Neural progenitor cell (in vitro differentiated cells): ENCODE measurements at places on chromosomes 4 and X. TPM values are rescaled to one million over a fixed set of nuclear protein-coding genes. Genes with fewer than 3 reads are reported as not detected.

MXRA5 gene
- 0.37 and 0.50 TPM in 2 replicates for total RNA-seq

NXF2 gene
- total RNA-seq: 0.12 and 0.22 TPM in 2 replicates

VCX2 gene
- total RNA-seq: not detected in 2 replicates

MGARP gene
- 2.5 and 5.1 TPM in 2 replicates for total RNA-seq

FATE1 gene
- total RNA-seq: not detected in 2 replicates

PFKFB1 gene
- 0.17 and 0.74 TPM in 2 replicates for total RNA-seq

FBXW7 gene
- 43.9 TPM in 2 replicates for total RNA-seq

MAPK10 gene
- 357 and 383 TPM in 2 replicates for total RNA-seq

XAGE1A gene
- not detected in 2 replicates for total RNA-seq

MID2 gene
- 1.2 and 3.8 TPM in 2 replicates for total RNA-seq

GRCh38 chrX:153657161-153657560, 10.2 kb downstream of the DUSP9 start:
- H3K27ac ChIP-seq: no peak overlapping the region
- peaks cover 20% of the 10 kb centered on the region for H3K27me3 ChIP-seq
- H3K36me3 ChIP-seq: no peaks in the 10 kb centered on the region
- H3K4me1 ChIP-seq: no peaks in the 10 kb centered on the region
- DNase-seq: no peak
- no peak overlapping the region for H3K4me3 ChIP-seq

- no peak overlapping the region for H3K4me3 ChIP-seq
- H3K27me3 ChIP-seq: no peaks in the 10 kb centered on the region
- no peak overlapping the region for H3K27ac ChIP-seq
- H3K4me1 ChIP-seq: no peaks in the 10 kb centered on the region
- no peak for DNase-seq
Observed at GRCh38 chr4:77263247-77263646, 106.2 kb downstream of the CCNG2 start.

DNA sequence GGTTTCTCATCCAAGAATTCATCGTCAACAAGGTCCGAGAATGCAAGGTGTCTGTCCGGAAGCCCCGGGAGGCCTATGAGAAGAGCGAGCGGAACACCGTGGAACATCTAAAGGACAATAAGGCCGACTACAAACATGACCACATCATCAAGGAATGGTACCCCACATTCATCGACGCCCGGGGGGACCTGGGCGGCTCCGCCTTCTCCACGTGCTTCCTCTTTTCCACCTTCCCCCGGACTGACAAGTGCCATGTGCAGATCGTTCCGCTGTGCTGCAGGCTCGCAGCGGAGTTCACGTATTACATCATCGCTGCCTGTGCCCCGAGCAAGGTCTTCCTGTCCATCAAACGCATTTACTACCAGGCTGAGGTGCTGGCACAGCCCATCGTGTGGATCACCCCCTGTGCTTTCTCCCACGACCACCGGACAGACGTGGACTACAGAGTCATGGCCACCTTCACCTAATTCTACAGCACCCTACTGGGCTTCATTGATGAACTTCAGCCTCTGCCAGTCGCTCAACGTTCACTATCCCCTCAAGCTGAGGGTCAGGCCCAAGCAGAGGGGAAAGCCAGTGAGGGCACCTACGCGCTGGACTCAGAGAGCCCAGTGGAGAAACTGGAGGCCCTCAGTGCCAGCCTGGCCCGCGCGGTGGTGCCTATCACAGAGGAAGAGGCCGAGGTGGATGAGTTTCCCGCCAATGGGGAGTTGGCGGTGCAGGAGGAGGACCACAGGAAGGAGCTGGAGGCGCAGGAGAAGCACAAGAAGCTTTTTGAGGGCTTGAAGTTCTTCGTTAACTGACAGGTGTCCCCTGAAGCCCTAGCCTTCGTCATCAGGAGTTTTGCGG, 125.9 kb upstream of the PABPC4L start:
- no peak overlapping the region for H3K27ac ChIP-seq
- H3K36me3 ChIP-seq: no peaks in the 10 kb centered on the region
- no peaks in the 10 kb centered on the region for H3K27me3 ChIP-seq
- H3K4me1 ChIP-seq: no peaks in the 10 kb centered on the region
- H3K4me3 ChIP-seq: no peak overlapping the region

GRCh38 chr4:97359826-97360225, 783.5 kb downstream of the STPG2 start:
- H3K4me3 ChIP-seq: no peak overlapping the region
- no peaks in the 10 kb centered on the region for H3K27me3 ChIP-seq
- H3K27ac ChIP-seq: no peak overlapping the region
- no peaks in the 10 kb centered on the region for H3K36me3 ChIP-seq
- no peak for DNase-seq

DNA sequence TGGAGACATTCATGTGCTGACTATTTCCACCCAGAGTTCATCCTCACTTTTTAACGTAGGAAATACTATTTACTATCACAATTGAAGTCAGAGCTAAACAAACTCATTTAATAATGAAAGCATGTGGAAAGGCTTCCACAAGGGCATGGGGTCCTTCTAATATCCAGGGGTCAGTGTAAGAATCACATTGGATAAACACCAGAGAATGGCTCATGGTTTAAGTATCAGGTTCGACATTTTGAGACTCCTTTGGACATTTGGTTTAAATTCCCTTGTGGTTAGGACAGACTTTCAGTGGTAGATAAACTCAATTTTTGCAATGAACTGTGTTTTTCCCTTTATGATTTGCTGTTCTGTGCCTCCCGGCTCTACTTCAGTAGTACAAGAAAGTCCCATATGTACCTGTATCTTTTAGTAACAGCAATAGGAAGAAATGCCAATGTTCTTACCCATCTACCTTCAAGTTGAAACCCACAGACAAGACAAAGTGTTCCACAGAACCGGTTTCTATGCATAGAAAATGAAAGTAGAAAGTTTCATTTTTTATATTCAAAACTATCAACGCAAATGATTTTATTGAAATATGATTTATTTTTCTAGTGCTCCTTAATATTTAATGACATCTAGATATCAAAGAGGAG, 589.0 kb upstream of the FAM241A start:
- H3K27ac ChIP-seq: no peak overlapping the region
- no peaks in the 10 kb centered on the region for H3K27me3 ChIP-seq
- H3K36me3 ChIP-seq: no peaks in the 10 kb centered on the region
- no peak overlapping the region for H3K4me3 ChIP-seq
- no peak for DNase-seq
- H3K4me1 ChIP-seq: no peaks in the 10 kb centered on the region

DNA sequence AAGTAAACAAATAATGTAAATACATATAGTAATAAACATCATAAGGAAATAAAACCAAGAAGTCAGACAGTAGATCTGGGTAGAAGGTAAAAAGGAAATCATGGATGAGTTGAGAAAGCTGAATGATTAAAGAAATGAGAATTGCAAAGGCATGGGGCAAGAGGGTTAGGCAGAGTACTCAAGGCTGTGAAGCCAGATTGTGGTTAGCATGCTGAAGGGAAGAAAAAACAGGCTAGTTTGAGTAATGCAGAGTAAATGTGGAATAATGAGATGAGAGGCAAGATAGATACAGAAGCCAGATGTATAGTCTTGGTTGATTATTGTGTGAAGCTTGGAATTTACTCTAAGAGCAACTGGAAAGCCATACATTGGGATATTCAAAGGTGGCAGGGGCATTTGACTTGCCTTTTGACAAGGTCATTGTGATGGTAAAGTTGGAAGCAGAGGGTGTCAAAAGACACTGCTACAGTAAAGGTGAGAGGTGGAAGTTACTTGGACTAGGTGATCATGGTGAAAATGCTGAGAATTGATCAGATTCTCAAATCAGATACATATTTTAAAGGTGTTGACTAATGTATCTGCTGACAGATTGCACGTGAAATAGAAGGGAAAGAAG, 307.0 kb downstream of the FSTL5 start:
- no peaks in the 10 kb centered on the region for H3K4me1 ChIP-seq
- no peak overlapping the region for H3K4me3 ChIP-seq
- DNase-seq: no peak
- H3K36me3 ChIP-seq: no peaks in the 10 kb centered on the region
- no peaks in the 10 kb centered on the region for H3K27me3 ChIP-seq

DNA sequence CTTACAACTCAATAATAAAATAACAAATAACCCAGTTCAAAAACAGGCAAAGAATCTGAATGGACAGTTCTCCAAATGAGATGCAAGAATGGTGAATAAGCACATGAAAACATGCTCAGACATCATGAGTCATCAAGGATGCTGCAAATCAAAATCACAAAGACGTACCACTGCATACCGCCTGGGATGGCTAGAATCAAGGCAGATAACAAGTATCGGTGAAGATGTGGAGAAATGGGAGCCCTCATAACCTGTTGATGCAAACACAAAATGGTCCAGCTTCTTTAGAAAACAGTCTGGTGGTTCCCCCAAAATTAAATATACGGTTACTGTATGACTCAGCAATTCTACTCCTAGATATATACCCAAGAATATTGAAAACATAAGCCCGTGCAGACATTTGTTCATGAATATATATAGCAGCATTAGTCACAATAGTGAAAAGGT, 32.5 kb downstream of the AKAP4 start:
- no peaks in the 10 kb centered on the region for H3K36me3 ChIP-seq
- no peaks in the 10 kb centered on the region for H3K4me1 ChIP-seq
- no peaks in the 10 kb centered on the region for H3K27me3 ChIP-seq
- DNase-seq: no peak
- no peak overlapping the region for H3K27ac ChIP-seq
- H3K4me3 ChIP-seq: no peak overlapping the region

GRCh38 chr4:92128676-92129075, 175.1 kb upstream of the GRID2 start:
- H3K27ac ChIP-seq: no peak overlapping the region
- H3K4me3 ChIP-seq: no peak overlapping the region
- H3K27me3 ChIP-seq: no peaks in the 10 kb centered on the region
- H3K4me1 ChIP-seq: no peaks in the 10 kb centered on the region
- H3K36me3 ChIP-seq: no peaks in the 10 kb centered on the region

DNA sequence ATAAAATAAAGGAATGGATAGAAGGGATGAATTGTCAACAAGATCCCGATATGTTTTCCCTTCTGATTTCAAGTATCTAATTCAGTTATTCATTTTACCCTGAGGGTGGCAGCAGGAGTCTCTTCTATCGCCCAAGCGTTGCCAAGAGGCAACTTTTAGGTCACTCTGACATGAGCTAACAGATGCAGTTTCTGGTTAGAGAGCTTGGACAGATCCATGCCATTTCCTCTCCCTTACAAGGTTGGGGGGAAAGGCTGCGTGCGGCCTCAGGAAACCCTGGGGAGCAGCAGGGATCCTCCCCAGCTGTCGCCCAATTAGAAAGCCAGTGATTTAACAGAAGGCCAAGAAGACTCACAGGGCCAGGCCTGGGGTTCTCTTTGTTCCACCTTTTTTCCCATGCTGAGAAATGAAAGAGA, 35.3 kb upstream of the WAS start:
- no peaks in the 10 kb centered on the region for H3K36me3 ChIP-seq
- H3K27ac ChIP-seq: no peak overlapping the region
- peaks cover 5% of the 10 kb centered on the region for H3K4me1 ChIP-seq

GRCh38 chr4:19694812-19695211, 556.9 kb upstream of the SLIT2 start:
- DNase-seq: no peak
- H3K27ac ChIP-seq: no peak overlapping the region
- H3K27me3 ChIP-seq: no peaks in the 10 kb centered on the region
- peaks cover 6% of the 10 kb centered on the region for H3K4me1 ChIP-seq
- no peak overlapping the region for H3K4me3 ChIP-seq

DNA sequence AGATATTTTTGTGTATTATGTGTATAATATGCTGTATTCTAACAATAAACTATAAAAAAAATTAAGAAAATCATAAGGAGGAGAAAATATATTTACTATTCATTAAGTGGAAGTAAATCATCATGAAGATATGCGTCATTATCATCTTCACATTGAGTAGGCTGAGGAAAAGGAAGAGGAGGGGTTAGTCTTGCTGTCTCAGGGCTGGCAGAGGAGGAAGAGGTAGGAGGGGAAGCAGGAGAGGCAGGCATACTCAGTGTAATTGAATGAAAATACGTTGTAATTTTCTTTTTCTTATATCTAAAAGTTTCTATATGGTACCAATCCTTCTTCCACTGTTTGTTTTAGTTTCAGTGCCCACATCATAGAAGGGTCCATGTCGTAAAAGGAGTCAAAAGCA, 9.8 kb upstream of the TMEM185A start:
- H3K4me1 ChIP-seq: no peaks in the 10 kb centered on the region
- H3K27me3 ChIP-seq: no peaks in the 10 kb centered on the region
- H3K27ac ChIP-seq: no peak overlapping the region
- no peaks in the 10 kb centered on the region for H3K36me3 ChIP-seq
- no peak for DNase-seq

DNA sequence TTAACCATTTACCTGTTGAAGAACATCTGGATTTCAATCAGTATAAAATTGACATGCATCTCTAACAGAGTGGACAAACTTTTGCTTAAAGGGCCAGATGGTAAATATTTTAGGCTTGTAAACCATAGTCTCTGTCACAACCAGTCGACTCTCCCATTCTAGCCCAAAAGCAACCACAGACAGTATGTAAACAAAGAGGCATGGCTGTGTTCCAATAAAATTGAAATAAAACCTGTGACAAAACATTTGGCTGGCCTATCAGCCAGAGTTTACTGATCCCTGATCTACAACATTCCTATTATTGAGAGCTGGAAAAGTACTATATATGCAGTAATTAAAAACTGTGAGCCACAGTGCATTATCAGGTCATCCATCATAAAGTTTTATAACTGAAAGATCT, 3.2 kb downstream of the CENPC start:
- no peak for DNase-seq
- peaks cover 15% of the 10 kb centered on the region for H3K4me1 ChIP-seq
- no peak overlapping the region for H3K4me3 ChIP-seq

DNA sequence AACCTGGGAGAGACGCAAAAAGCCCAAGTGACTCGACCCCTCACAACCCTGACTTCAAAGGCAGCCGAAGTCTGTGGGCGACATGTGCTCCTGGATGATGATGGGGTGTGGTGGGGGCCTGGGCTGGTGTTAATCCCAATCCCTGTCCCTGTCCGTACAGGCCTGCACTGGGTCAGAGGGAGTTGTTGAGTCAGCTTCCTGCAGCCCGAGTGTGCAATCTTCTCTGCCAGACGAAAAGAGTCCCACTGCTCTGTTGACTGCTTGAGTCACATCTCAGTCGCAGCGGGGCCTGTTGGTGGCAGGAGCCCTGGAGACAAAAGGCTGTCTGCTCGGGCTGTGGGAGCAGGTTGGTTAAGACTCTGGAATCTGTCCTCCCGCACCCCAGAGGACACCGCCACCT, 10.3 kb downstream of the FAM3A start:
- no peak overlapping the region for H3K27ac ChIP-seq
- no peak overlapping the region for H3K4me3 ChIP-seq
- no peaks in the 10 kb centered on the region for H3K4me1 ChIP-seq

- no peaks in the 10 kb centered on the region for H3K27me3 ChIP-seq
- no peaks in the 10 kb centered on the region for H3K36me3 ChIP-seq
- DNase-seq: no peak
- H3K27ac ChIP-seq: no peak overlapping the region
- H3K4me1 ChIP-seq: peaks cover 6% of the 10 kb centered on the region
Observed at GRCh38 chr4:150155391-150155790, 77.1 kb downstream of the DCLK2 start.

- H3K4me3 ChIP-seq: no peak overlapping the region
- no peaks in the 10 kb centered on the region for H3K36me3 ChIP-seq
- H3K27ac ChIP-seq: no peak overlapping the region
- no peak for DNase-seq
Observed at GRCh38 chrX:68681443-68681941, 34.0 kb downstream of the STARD8 start.
